HepG2 (cell line): ENCODE measurements at places on chromosomes 6 and 20. TPM values are rescaled to one million over a fixed set of nuclear protein-coding genes. Genes with fewer than 3 reads are reported as not detected.
A peak's percentile ranks its signal among the peaks of the same experiment; 100 is the strongest.

Gene OLIG3
- 0.03 TPM in 1 of 2 replicates, not detected in the other for polyA plus RNA-seq

DNA sequence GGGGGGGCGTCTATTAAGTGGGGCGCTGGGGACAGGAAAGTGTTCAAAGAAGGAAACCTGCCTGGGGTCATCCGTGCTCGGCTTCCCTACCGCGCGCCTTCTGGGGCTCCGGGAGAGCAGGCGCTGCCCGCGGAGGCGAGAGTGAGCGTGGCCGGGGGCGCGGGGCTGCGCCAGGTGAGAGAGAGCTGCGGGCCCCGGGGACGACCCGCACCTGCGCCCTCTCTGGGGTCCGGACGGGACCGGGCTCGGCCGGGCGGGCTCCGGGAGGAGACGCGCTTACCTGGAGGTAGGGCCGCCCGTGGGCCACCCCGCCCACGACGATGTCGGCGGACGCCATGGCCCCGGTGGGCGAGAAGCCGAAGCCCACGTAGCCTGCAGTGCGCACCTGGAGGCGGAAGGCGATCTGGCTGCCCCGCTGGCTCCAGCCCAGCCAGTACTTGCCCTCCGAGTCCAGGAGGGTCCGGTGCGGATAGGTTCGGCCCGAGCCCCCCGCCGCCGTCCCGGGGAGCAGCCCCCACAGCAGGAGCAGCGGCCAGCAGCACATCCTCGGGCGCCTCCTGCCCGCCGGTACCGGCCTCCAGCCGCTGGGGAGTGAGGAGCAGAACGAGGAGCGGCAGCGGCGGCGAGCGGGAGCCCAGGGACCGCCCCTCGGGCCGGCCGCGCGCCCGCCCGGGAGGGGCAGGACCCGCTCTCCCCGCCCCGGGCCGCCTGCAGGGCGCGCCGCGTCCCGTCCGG is at the start of gene MOXD1:
TSS of gene MOXD1 (minus strand) at position 593 of the 735 bp plus-strand sequence. CDS start at position 544, 49 bp downstream.
- H3K4me3 ChIP-seq = peak within 1 kb of the TSS; percentile 62
- H3K27ac ChIP-seq = no peak within 1 kb of the TSS
- no peak for DNase-seq
- peaks cover 12% of the 10 kb centered on the region for H3K4me1 ChIP-seq

GRCh38 chr20:60935971-60936370 is 316.1 kb upstream of the CDH4 start:
- no peaks in the 10 kb centered on the region for H3K36me3 ChIP-seq
- no peak overlapping the region for H3K27ac ChIP-seq
- H3K27me3 ChIP-seq = no peaks in the 10 kb centered on the region
- no peak overlapping the region for H3K4me3 ChIP-seq
- H3K4me1 ChIP-seq = no peaks in the 10 kb centered on the region

DNA sequence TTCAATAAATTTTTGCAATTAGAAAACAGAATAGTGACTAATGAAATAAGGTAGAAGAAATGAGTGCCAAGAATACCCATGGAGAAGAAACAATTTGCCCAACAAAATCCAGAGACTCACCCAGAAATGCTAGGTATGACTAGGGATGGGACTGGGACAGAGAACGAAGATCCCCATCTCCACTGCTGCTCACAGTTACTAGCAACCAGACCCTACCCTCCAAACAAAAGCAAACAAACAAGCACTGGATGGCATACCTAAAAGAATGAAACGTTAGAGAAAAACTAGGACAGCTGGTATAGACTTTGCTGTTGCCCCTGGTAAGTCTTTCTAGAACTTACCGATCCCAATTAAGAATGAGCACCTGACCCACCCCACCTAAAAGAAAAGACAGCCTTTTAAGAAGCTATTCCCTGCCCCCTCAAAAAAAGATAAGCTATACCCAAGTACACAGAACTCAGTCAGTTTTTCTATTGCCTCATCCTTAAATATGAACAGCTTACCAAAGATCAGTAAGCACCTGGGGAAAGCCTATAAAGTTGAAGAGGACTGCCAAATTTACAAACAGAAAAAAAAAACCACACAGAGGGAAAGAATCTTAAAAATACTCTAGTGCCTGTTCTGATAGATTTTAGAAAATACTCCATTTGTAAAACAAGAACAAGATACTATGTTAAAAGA is 31.7 kb downstream of the REPS1 start:
- peak; percentile 8 for DNase-seq
- H3K36me3 ChIP-seq = no peaks in the 10 kb centered on the region
- H3K27me3 ChIP-seq = no peaks in the 10 kb centered on the region
- no peak overlapping the region for H3K4me3 ChIP-seq

DNA sequence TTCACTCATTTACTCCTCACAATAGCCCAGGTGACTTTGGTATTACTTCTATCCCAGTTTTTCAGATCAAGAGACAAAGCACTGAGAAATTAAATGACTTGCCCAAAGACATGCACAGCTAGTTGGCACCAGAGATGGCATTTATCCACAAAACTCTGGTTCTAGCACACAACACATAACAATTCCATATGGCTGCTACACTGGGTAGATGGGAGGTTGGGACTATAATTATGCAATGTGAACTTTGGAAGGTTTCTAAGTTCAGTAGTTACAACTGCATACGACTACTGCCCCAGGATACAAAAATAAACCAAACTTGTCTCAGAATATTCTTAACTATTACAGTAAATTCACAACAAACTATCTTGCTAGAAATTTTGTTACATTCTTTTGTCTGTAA is 54.2 kb upstream of the MLIP start:
- H3K4me3 ChIP-seq = no peak overlapping the region
- peaks cover 9% of the 10 kb centered on the region for H3K4me1 ChIP-seq
- DNase-seq = peak; percentile 24

GRCh38 chr6:35662999-35663398 is 25.7 kb downstream of the FKBP5 start:
- H3K27ac ChIP-seq = no peak overlapping the region
- DNase-seq = no peak
- no peak overlapping the region for H3K4me3 ChIP-seq
- no peaks in the 10 kb centered on the region for H3K27me3 ChIP-seq

DNA sequence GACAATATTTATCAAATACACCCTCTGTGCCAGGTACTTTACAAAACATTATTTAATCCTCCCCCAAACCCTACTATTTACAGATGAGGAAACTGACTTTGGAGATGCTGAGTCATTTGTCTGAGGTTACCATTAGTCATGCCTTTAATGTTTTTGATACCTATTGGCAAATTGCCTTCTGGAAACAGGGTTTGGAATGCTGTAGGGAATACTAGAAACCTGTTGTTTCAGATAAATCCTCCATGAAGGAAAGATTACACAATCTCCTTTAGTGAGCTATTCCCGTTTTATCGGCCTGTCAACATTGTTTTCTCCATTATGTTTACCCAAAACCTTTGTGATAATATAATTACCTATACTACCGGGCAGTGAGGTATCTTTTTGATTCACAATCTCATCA is 93.6 kb upstream of the ADGRF1 start:
- peak overlapping the region; percentile 74 for H3K27ac ChIP-seq
- peak; percentile 97 for DNase-seq
- H3K27me3 ChIP-seq = no peaks in the 10 kb centered on the region
